Hematopoietic multipotent progenitor cell (in vitro differentiated cells): ENCODE measurements at places on chromosomes 1 and 21.
A peak's percentile ranks its signal among the peaks of the same experiment; 100 is the strongest.

DNA sequence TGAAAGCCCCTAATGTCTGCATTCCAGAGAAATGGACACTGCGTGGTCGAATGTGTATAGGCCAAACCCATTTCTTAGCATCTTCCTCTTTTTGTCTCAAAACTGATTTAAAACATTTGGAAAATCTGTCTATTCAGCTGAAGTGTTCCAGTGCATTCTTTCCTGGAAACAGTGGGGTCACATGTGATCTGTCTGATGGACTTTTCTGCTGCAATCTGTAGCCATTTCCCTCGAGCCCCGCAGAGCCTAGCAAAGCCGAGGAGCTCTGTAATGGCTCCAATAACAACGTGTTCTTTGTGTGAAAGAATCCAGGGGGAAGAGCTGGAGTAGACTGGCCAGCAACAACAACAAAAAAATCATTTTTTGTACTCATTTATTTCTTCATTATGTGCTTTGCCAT is 329.3 kb downstream of the BARHL2 start:
- no peak for DNase-seq

GRCh38 chr1:89363638-89364536 is at the start of gene GBP6:
TSS of gene GBP6 (plus strand) at chr1:89364059. CDS start at chr1:89368552, 4,493 bp downstream.
- DNase-seq: no peak

GRCh38 chr1:71223641-71224340 is 143.0 kb upstream of the ZRANB2 start:
- DNase-seq: no peak

DNA sequence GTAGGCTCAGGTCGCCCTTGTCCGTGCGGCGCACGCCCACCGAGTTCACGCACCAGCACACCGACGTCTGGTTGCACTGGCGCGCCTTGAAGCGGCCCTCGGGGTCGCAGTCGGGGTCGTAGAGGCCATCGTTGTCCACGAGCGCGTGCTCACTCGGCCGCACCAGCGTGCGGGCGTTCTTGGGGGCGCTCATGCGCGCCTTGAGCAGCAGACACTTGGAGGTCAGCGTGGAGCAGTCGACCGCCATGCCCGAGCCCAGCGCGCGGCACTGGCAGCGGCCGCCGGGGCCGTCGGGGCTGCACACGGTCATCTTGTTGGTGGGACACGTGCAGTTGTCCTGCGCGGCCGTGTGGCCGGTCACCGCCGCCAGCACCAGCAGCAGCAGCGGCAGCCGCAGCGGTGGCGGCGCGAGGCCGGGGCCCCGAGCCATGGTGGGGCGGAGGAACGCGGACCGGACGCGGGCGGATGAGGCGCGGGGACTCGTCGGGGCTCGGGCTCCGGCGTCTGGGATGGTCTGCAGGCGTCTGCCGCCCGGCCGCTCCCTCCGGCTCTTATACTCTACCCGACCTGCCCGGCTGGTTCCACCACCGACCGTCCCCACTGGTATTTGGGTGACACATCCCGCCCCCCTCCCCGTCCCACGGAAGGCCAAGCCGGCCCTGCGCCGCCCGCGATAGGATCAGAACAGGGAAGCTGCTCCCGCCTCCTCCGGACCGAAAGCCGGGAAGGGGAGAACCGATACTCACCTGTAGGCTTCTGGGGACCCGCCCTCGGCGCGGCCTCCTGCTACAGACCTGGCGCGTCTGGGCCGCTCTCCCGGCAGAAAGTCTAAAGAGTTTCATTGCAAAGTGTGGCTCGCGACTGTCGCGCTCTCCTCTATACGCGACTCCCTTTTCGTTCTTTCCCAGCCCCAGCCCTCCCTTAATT is at the start of gene TACSTD2:
TACSTD2 (minus strand) TSS at position 526 of the 927 bp plus-strand sequence; CDS start at position 430, 96 bp downstream.
- DNase-seq: no peak

- no peak for DNase-seq
Measured at GRCh38 chr1:231938711-231939110, 312.1 kb downstream of the DISC1 start.

GRCh38 chr1:163509114-163509513 is 187.4 kb downstream of the NUF2 start:
- no peak for DNase-seq

- no peak for DNase-seq
Measured at GRCh38 chr1:48701445-48701844, 75.2 kb downstream of the BEND5 start.

DNA sequence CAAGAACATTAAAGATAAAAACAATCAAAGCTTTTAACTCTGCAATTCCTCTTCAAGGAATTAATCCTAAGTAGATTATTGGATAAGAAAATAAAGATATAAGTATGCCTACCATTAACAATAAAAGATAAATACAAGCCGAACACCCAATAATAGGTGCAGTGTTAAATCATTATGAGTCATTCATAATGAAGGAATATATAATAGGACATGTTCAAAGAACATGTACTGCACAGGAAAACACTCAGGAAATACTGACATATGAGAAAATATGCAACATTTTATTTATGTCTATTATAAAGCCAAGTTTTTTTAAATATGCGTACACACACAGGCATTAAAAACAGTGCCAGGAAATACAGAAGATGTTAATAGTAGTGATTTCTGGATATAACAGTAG is 11.1 kb upstream of the EXO1 start:
- no peak for DNase-seq

DNA sequence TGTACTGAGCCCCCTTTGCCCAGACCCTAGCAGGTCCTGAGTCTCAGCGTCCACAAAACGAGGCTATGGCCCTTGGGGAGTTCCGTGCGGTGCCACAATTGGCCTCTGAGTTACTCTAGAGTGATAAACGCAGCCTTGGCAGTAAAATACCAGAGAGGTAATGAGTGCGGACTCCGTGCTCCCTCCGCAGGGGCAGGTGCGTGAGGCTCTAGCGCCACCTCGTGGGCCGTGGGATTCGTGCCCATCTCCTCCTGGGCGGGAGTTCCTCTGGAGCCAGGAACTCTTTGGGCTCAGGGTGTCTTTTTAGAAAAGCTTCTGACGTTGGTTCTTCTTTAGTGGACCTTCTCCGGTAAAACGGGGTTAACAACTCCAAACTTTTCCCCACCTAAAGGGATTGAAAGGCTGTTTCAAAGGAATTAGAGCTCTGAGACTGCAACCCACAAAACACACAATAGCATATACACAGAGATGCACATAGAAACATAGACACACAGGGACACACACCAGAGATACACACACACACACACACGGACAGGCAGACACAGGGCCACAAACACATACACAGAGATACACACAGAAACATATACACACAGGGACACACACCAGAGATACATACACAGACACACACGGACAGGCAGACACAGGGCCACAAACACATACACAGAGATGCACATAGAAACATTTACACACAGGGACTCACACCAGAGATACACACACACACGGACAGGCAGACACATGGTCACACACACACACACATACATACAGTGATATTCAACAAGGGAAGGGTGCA is 99.4 kb downstream of the KCNJ15 start:
- peak; percentile 45 for DNase-seq

DNA sequence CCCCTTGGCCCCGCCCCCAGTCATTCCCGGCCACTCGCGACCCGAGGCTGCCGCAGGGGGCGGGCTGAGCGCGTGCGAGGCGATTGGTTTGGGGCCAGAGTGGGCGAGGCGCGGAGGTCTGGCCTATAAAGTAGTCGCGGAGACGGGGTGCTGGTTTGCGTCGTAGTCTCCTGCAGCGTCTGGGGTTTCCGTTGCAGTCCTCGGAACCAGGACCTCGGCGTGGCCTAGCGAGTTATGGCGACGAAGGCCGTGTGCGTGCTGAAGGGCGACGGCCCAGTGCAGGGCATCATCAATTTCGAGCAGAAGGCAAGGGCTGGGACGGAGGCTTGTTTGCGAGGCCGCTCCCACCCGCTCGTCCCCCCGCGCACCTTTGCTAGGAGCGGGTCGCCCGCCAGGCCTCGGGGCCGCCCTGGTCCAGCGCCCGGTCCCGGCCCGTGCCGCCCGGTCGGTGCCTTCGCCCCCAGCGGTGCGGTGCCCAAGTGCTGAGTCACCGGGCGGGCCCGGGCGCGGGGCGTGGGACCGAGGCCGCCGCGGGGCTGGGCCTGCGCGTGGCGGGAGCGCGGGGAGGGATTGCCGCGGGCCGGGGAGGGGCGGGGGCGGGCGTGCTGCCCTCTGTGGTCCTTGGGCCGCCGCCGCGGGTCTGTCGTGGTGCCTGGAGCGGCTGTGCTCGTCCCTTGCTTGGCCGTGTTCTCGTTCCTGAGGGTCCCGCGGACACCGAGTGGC is at the start of gene SOD1:
SOD1 (plus strand) TSS at position 158 of the 723 bp plus-strand sequence; CDS start at position 235, 77 bp downstream.
- DNase-seq: peak; percentile 92

- DNase-seq: peak; percentile 42
Measured at GRCh38 chr1:26290122-26290881, 10.4 kb downstream of the SH3BGRL3 start.

- DNase-seq: no peak
Measured at GRCh38 chr1:109181807-109182163, 31.9 kb upstream of the SARS1 start.

DNA sequence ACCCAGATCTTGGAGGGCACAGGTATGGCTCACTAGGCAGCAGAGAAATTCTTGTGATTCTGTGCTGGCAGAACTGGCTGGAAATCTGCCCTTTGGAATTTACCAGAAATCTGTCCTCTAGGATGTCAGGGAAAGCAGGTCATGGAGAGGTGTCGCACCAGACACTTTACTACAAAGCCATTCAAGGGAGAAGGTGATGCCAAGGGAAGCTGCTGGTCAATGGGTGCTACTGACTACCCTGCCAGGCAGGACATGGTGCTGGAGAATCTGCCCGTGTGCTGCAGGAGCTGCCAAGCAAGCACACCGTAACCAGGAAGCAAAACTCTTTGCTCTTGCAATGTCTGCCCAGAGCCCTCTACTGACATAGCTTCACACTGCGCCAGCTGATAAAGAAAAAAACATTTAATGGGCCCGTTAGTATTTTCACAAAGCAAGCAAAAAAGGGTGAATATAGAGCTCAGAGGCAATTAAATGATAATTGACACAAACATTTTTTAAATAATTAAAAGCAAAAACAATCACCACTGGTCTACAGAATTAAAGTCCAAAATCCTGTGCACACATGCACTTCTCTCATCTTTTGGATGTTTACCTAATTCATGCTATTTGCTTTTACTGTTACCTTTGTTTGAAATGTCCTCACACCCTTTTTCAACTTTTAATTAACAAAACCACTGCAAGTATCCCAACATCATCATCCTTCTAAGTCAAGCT is 7.2 kb upstream of the FBXO28 start:
- no peak for DNase-seq

- no peak for DNase-seq
Measured at GRCh38 chr1:157682710-157683437, 17.7 kb downstream of the FCRL3 start.

GRCh38 chr1:10776190-10776905 is 20.1 kb downstream of the CASZ1 start:
- no peak for DNase-seq

- no peak for DNase-seq
Measured at GRCh38 chr1:236167578-236167977, 25.2 kb downstream of the GPR137B start.

GRCh38 chr1:10910681-10911489 is 101.6 kb upstream of the TARDBP start:
- no peak for DNase-seq

GRCh38 chr1:230976825-230977747 is 1.6 kb downstream of the TTC13 start:
- DNase-seq: peak; percentile 49

DNA sequence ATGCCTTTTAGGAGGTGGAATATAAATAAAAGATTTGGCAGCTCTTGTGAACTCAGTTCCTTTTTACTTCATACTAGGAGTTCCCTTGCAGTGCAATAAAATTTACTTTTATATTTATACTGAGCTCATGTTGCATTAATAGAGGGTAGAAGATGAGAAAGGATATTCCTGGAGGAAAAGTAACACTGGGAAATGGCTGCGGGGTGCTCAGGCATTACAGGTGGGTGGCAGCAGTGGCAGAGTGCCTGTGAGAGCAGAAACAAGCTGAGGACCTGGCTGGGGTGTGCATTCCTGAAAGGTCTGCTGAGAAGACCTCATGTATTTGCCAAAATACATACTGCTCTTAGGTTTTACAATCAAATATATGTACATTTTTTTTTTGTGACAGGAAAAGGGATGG is 126.9 kb downstream of the COQ8A start:
- DNase-seq: no peak

DNA sequence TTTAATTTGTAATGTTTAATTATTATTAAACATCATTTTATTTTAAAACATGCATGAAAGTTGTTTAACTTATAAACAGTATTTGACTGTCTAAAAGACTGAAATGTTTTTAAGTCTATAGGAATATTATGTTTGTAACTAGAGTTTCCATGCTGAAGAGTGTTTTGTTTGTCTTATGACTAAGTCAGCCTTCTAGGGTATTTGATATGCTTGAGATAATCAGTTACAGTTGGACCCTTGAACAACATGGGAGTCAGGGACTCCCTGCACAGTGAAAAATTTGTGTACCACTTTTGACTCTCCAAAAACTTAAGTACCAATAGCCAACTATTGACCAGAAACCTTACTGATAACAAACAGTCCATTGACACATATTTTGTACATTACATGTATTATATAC is 45.5 kb upstream of the KANK4 start:
- no peak for DNase-seq

- DNase-seq: no peak
Measured at GRCh38 chr1:87134061-87134460, 194.6 kb upstream of the LMO4 start.

GRCh38 chr1:222582099-222582774 is 7.5 kb downstream of the TAF1A start:
- DNase-seq: no peak

DNA sequence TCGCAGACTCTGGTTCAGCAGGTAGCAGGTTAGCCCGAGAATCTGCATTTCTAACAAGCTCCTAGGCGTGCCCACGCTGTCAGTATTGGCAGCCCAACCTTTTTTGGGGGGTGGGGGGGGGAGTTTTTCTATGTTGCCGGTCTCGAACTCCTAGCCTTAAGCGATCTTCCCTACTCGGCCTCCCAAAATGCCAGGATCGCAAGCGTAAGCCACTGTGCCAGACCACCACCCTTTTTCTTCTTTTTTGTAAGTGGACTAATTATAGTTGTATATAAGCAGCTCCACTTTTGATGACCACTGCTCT is 480 bp upstream of the MIS18A start:
- DNase-seq: no peak

- DNase-seq: peak; percentile 51
Measured at GRCh38 chr1:205319081-205320018, 2.2 kb downstream of the NUAK2 start.

GRCh38 chr1:23544444-23545389 is 13.7 kb upstream of the E2F2 start:
- DNase-seq: peak; percentile 64

- DNase-seq: no peak
Measured at GRCh38 chr1:98920441-98921110, 84.1 kb downstream of the PLPPR5 start.

DNA sequence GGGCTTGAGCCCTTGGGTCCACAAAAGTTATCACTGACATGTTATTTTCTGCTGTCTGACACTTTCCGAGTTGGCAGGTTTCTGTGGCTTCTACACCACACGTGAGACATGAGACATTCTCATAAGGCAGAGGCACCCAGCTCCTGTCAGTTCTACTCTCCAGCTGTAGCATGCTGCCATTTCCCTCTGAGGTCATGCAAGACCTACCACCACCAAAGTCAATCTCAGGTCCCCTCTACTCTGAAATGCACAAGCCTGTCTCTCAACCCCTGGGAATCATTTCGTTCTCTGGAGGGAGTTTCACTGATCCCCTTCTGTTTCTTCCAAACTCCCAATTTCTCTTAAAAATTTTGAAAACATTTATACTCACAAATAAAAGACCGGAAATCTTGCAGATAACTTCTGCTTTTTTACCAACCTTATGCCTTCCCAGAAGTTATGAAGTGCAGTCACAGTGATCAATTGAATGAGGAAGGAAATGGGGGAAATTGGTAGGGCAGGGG is 39.5 kb upstream of the CR2 start:
- DNase-seq: no peak

GRCh38 chr21:15433091-15433490 is 296.7 kb upstream of the USP25 start:
- DNase-seq: no peak
